8988T (cell line): ENCODE measurements at places on chromosomes 3 and 15.

DNA sequence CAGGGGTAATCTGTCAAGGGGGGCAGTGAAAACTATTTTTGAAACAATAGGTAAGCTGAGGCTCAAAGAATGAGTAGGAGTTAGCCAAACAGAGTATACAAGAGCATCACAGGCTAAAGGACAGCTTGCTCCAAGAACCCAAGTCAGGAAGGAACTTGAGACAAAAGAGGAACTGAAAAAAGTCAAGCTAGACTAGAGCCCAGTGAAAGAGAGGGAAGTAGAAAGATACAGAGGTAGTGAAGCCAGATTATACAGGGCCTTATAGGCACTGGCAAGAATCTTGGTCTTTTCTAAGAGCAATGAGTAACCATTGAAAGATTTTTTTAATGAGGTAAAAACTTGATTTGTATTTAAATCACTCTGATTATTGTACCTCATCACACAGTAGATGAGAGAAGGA is 69.9 kb downstream of the FILIP1L start:
- no peak for DNase-seq

- no peak for DNase-seq
Measured at GRCh38 chr3:100252001-100252400, 8.8 kb upstream of the TBC1D23 start.

DNA sequence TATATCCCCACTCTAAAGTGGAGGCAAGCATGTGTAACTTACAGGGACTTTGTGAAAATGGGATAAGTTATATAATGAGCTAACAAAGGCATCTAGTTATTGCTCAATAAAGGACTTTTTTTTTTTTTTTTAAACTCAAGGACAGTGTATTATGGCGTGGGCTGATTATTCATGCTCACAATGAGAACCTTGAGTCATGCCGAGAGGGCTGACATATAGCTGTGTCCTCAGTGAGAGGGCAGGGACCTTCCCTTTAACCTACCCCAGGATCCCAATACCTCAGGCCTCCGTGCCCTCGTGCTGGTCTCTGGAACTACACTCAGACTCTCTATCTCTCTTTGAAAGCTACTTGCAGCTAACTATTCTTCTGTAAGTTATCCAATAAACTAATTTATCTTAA is 319.9 kb upstream of the ICE2 start:
- DNase-seq = no peak

DNA sequence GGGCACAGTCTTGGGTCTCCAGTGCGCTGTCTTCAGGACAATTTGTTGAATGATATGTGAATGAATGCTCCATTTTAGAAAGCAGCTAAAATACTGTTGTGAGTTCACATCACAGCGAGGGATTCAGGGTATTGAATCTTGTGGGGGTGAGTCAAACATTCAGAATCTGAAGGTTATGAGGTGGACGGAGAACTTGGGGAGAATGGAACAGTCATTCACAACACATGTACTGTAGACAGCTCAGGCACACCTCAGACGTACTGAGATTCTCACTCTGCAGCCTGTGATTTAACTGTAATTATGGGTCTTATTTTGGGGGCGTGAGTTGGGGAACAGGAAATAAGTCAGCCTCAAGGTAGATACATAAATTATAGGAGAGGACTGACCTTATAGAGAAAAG is 13.9 kb downstream of the CRYBG3 start:
- no peak for DNase-seq

DNA sequence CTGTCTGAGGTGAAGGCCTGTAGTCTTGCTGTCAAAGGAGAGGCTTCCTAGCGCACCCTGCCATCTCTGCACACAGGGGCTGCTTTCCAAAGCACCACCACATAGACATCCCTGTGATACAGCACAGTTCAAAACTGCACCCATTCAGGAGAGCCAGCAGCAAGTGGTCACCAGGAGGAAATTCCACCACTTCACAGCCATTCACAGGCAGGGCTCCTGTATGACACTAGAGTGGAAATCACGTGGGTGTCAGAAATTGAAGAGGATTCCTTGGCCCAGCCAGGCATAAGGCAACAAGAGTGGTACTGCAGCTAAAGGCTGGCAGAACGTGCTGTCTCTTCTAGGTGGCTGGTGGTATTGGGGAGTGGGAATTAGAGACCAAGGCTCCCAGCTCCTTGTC is 102.8 kb downstream of the RFTN1 start:
- DNase-seq = no peak

DNA sequence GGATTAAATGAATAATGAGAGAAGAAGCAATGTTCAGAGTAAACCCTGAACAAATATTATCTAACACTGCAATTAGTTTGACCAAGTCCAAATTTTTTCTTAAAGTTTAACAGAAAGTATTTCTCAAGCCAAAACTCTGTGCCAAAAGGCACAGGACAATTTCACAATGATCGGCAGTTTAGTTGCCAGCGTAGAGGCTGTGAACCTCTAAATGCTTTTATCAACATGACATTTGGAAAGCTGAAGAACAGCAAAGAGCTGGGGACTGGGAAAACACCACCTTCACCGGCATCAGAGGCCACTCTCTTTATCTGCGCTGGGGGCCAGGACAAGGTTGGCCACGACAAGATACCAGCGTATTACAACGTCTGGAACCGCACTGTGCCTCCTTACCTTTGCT is 125.6 kb downstream of the ADAMTS17 start:
- DNase-seq = no peak

DNA sequence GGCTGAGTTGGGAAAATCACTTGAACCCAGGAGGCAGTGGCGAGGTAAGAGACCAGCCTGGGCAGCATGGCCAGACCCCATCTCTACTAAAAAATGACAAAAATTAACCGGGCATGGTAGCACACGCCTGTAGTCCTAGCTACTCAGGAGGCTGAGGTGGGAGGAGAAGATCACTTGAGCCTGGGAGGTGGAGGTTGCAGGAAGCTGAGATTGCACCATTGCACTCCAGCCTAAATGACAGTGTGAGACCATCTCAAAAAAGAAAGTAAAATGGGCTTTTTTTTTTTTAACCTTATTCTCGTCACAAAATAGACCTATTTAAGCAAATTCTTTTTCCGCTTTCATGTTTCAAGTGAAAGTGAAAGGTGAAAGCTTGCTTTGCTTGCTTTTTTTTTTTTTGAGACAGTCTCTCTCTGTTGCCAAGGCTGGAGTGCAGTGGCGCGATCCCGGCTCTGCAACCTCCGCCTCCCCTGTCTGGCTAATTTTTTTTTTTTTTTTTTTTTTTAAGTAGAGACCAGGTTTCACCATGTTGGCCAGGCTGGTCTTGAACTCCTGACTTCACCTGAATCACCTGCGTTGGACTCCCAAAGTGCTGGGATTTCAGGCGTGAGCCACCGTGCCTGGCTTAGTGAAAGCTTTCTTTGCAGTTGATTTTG is 3.6 kb downstream of the PDIA3 start:
- DNase-seq = no peak

GRCh38 chr15:67142767-67143100 is 77.3 kb downstream of the SMAD3 start:
- no peak for DNase-seq

- DNase-seq = no peak
Measured at GRCh38 chr3:128354788-128355542, 111.7 kb downstream of the DNAJB8 start.

GRCh38 chr15:68333775-68334470 is 56.4 kb downstream of the FEM1B start:
- DNase-seq = no peak

DNA sequence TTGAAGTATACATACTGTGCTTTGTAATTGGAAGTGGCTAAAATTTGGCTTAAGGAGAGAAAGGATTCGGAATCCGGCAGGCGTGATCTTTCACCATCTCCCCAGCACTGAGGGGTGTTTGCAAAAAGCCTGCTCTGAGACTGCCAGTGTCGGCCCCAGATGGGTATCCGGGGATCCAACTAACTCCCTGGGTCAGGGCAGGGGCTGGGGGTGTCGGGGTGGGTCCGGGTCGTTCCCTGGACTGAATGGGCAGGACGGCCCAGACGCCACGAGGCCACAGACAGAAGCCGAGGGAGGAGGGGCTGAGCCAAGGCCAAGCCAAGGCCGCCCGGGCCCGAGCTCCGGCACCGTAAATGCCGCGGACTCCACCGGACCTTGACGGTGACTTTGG is 349 bp downstream of the PPIB start:
- DNase-seq = no peak

- DNase-seq = no peak
Measured at GRCh38 chr3:183892610-183893214, 8.0 kb upstream of the PARL start.

DNA sequence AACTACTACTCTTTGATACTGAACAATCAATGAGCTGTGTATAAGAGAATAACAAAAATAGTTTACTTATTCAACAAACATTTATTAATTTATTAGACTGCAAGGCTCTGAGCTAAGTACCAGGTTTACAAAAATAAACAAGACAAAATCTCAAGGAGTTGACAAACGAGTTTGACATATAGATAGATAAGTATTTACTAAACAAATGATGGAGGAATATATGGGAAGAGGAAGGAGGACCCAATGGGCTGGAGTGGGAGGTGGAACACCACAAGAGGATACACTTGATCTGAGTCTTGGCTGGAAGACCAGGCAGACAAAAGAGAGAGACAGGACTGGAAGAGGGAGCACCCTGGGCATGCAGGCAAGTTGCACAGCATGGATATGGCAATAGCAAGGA is 47.5 kb upstream of the FSIP1 start:
- no peak for DNase-seq

GRCh38 chr3:181701096-181701495 is 10.6 kb upstream of the SOX2 start:
- no peak for DNase-seq

DNA sequence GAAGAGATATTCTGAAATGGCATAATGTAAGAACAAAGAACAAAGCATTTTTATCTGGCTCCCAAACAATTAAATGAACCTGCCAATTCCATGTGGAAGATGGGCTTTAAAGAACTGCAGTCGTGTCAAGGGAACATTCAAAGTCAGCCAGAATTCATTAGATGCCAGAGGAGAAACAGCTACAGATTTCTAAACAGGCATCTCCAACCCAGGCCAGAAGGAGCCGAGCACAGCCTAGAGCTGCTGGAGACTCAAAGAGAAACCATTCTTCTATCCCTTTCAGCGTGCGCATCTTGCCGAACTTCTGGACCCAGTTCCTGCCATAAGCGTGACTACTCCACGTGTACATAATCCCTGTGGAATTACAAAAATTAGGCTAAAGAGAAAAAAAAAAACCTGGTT is 60.4 kb downstream of the MB21D2 start:
- no peak for DNase-seq

GRCh38 chr3:57952208-57952631 is 56.0 kb upstream of the FLNB start:
- DNase-seq = no peak

GRCh38 chr3:111785034-111785433 is 74.0 kb upstream of the PHLDB2 start:
- no peak for DNase-seq

DNA sequence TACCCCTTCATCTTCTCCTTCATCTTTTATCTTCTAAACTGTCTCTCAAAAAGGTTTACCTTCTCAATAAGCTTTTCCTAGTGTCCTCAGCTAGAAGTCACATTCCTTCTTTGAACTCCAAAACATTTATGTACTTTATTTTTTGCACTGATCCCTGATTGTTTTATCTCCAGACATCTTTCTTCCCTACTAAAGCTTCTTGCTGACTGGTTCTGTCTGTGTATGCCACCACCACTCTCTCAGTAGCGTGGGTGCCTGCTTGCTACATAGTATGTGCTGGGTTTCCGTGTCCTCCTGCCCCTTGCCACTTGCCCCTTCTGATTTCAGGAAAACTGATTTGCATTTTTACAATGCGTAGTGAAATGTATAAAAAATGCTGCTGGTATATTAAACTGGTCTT is 24.0 kb downstream of the GTF2E1 start:
- DNase-seq = no peak

- no peak for DNase-seq
Measured at GRCh38 chr3:25214034-25214433, 214.0 kb upstream of the RARB start.

DNA sequence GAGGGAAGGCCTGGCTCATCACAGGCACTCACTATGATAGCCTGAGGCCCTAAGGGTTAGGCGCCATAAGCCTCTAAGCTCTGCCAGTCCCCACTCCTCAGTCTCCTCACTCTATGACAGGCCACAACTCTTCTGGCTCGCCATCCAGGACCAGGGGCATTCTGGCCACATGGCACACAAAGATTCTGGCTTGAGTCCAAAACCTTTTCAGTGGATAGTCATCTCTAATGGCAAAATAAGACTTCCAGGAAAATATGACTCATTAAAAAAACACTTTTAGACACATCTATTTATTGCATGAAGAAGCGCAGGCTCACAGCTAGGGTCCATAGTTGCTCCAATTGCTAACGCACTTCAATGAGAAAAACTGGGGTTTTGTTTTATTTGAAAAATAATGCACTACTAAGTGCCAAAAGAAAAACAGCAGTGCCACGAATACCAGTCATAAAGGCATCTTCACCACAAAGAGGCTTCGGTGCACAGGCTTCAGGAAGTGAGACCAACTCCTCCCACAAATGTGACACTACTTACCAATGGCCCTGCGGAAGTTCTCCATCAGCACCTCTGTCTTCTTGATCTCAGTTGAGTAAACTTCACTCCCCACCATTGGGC is 11.1 kb downstream of the RUVBL1 start:
- no peak for DNase-seq

DNA sequence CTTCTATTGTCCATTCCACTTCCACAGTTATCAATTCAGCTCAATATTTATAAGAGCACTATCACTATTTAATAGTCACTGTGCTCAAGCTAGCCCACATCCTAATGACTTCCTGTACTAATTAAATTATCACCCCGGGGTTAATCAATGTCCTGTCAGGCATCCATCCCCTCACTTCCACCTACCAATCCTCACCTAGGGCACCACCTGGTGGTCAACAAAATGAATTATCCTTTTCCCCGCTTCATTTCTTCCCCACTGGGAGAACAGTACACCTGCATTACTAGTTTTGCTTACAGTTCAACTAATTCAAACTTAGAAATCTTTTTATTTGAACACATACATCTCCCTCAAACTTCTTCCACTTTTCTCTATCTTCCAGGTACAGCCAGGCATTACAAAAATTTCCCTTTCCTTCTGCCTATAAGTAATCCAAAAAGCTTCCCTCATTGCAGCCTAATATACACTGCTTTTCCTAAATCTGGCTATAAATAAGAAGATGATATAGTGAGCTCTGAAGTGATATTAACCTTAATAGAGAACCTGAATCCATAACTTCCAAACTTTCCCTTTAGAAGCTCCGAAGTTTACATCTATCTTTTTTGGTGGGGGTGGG is 68.5 kb downstream of the TMCC1 start:
- no peak for DNase-seq

- no peak for DNase-seq
Measured at GRCh38 chr3:186121278-186121677, 12.4 kb upstream of the ETV5 start.

DNA sequence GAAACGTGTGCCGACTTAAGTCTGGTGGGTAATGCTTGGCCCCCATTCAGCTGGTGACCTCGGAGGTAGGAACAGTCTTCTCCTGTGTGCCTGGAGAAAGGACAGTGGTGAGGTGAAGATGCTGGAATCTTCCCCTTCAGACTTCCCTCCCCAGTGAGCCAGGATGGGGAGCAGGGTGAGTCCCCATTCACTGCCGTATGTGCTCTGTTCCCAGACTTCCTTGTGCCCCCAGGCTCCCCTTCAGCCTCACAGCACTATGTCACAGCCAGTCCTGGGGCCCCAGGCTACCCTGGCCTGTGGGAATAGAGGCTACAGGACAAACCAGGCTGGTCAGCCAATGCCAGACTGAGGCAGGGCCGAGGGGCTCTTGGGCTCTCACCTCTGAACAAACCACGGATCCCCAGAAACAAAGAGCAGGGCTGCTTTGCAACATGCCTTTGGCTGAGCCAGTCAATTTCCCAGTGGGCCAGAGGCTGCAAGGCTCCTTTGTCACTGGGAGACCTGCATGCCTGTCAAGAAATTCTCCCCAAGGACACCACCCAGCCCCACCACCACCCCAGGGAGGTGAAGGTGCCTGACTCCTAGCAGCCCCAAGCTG is 31.8 kb upstream of the HHATL start:
- DNase-seq = no peak
